Activated naive CD4-positive, alpha-beta T cell treated with anti-CD3 and anti-CD28 coated beads for 36 hours (primary cell): ENCODE measurements at places on chromosomes 5 and 9. TPM values are rescaled to one million over a fixed set of nuclear protein-coding genes. Genes with fewer than 3 reads are reported as not detected.

GRXCR2 gene
- total RNA-seq, result not detected

TAF11L10 gene
- total RNA-seq, result not detected

OMD gene
- not detected for total RNA-seq

LOX gene
- not detected for total RNA-seq

FAM200C gene
- total RNA-seq, result 0.93 TPM

NME5 gene
- total RNA-seq, result not detected

PCDHGB4 gene
- total RNA-seq, result not detected

BHMT2 gene
- total RNA-seq, result not detected

NR6A1 gene
- total RNA-seq, result 1.8 TPM

BNIP1 gene
- total RNA-seq, result 29.4 TPM

C5orf47 gene
- not detected for total RNA-seq

SOWAHA gene
- total RNA-seq, result not detected

TSLP gene
- total RNA-seq, result 0.81 TPM

SH3PXD2B gene
- 1.1 TPM for total RNA-seq
